ENCODE measurements at places on chromosomes 2 and 18. TPM values are rescaled to one million over a fixed set of nuclear protein-coding genes. Genes with fewer than 3 reads are reported as not detected.

LIMS3 gene
- 1.0 TPM for polyA plus RNA-seq

C2orf72 gene
- polyA plus RNA-seq, result 0.46 TPM

GRCh38 chr2:128584296-128584890, 265.7 kb upstream of the HS6ST1 start:
- no peak for DNase-seq

DNA sequence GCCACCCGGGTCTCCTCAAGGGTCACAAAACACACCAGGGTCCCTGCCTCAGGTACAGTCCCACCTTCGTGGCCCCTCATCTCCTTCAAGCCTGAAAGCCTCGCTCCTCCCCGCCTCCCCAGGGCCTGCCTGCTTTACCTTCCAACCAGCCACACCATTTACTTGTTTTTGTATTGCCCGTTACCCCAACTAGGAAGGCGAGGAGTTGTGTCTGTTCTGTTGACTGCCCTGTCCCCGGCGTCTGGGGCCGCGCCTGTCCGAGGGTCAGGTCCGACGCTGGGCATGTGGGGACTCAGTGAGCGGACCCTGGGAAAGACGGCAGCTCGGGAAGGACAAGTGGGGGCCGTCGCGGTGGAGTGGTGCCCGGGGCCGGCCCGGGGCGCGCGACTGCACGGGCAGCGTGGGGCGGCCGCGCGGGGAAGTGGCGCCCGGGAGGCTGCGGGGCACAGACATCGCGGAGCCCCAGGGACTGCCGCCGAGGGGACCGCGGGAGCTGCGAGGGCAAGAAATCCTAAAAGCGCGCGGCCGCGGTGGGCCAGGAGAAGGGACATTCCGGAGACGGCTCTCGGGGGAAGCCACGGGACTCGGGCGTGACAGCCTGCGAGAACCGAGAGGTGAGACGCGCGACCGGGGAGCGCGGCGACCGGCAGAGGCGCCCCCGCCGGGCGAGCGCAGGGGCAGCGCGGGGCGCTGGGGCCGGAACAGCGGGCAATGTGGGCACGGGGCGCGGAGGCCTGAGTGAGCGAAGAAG, 797 bp upstream of the GRHL1 start:
- DNase-seq, result peak; percentile 72

TRAPPC8 gene
- 20.3 TPM for polyA plus RNA-seq

DNA sequence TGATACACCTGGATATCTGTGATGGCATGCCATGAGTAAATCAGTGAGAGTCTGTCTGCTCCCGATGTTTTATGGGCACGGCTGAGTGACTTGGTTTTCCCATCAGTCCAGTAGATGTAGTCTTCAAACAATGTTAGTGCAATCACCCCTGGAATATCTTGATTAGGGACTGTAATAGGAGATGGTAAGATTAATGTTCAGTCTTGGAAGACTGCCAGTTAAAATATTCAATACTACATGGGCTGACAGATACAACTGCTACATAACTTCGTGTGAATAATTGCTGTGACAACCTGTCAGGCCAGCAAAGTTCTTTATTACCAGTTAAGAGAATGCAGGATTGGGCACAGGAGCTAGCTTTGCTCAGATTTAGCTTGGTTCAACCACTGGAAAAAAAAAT, 1673.3 kb downstream of the LRP1B start:
- no peak for DNase-seq

TUBA3E gene
- not detected for polyA plus RNA-seq

UGT1A9 gene
- not detected for polyA plus RNA-seq

- no peak for DNase-seq
Measured at GRCh38 chr2:219286436-219287115, 7.4 kb downstream of the DNAJB2 start.

DNA sequence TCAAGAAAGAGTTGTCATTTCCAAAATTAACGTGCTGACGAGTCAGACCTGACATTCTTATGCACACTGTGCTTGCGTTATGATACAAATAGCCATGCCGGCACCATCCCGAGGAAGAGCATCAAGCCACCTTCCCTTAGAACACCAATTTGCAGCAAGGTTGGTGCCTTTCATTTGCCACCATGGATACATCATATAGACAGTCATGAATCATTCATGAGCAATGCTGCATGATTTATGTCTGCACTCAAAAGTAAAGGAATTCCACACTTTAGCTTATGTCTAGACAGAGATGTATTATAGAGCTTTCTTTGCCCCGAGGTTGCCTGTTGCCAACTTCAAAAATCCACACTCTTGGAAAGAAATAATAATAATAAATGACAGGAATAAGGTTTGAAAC, 166.9 kb downstream of the VWC2L start:
- DNase-seq, result no peak

DNA sequence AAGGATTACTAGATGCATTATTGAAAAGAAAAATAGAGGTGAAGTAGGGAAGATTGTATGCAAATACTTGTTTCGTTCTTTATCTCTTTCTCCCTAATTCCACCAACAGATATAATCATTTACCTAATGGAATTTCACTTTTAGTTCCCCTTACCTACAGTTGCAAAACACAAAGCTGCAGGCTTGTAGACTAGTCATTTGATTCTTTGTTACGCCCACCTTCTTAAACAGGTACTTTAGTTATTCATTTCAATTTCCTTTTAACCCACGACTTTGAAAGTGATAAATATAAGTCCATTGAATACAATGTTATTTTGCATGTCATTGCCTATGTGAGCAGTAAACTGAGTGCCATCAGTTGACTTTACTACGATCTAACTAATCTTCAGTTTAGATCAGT, 3.9 kb upstream of the HRH4 start:
- DNase-seq, result no peak

GRCh38 chr2:132873738-132874137, 203.7 kb upstream of the LYPD1 start:
- no peak for DNase-seq

DNA sequence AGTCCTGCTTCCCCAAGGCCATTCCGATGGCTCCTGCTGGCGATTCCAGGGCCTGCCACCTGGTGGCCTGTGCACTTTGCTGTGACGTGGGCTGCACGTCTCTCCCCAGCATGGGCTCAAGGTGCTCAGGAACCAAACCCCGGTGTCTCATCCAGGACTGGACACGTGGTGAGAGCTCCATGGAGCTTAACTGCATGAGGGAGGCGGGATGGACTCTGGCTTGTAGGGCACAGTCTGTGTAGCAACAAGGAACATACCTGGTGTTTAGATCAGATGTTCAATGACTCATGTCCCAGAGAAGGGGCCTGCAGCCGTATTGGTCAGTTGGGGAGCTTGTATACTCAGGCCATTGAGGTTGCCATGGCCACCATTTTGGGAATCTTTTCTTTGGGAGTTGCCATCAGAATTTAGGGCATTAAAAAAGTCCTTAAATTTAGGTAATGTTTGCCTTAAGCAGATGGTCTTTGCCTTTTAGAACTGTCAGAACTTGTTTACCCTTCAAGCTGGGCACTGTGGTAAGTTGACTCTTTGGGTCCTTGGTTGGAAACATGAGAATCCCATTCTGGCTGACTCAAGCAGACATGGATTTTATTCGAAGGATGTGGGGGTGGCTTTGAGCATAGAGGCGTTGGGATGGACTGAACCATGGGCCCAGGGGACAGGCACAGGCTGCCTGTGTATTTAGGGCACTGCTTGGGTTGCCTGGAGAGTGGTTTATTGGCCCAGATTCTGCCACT, 21.0 kb downstream of the AGAP1 start:
- no peak for DNase-seq

- no peak for DNase-seq
Measured at GRCh38 chr2:96117701-96118588, 1.6 kb upstream of the ADRA2B start.

DNA sequence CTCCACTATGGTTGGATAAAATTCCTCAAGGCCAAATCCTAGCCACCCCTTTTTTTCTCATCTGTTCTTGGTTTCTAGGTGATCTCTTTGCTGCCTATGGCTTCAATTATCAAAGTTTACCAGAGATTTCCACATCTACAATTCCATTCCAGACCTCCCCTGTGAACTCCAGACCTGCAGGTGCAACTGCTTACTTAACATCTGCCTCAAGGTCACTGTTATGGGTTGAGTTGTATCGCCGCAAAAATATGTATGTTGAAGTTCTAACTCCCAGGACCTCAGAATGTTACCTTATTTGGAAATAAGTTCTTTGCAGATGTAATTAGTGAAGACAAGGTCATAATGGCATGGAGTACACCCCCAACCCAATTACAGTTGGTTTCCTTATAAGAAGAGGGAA, 60.4 kb upstream of the SOS1 start:
- no peak for DNase-seq

- DNase-seq, result peak; percentile 6
Measured at GRCh38 chr18:56789004-56789888, 138.1 kb downstream of the WDR7 start.

SCN3A gene
- polyA plus RNA-seq, result 0.06 TPM

DNA sequence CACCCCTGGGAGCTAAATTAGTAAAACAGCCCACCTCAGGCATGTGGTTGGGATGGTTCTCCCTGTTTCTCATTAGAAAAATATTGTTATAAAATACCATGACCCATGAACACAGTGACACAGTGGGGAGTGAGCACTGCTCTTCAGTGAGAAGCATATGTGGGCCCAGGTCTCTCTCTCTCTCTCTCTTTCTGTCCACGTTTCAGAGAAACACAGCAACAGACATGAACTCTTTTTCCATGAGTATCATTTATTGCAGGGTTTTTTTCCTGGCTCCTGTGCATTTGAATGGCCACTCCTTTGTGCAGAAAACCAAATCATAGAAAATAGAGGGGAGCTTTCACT, 41.2 kb downstream of the CYRIA start:
- DNase-seq, result no peak

GRCh38 chr2:147567136-147567535, 277.7 kb upstream of the ACVR2A start:
- DNase-seq, result no peak

C18orf54 gene
- 0.71 TPM for polyA plus RNA-seq

- DNase-seq, result no peak
Measured at GRCh38 chr2:217980036-217980435, 22.8 kb downstream of the TNS1 start.

SCN9A gene
- 1.5 TPM for polyA plus RNA-seq

DOCK10 gene
- 7.8 TPM for polyA plus RNA-seq

GRCh38 chr2:188478724-188479123, 187.1 kb downstream of the GULP1 start:
- no peak for DNase-seq

GDF7 gene
- 0.10 TPM for polyA plus RNA-seq

GRCh38 chr2:96622544-96622943, 15.6 kb downstream of the KANSL3 start:
- no peak for DNase-seq

FIGN gene
- polyA plus RNA-seq, result 0.71 TPM

ERFE gene
- not detected for polyA plus RNA-seq

- DNase-seq, result no peak
Measured at GRCh38 chr2:238955648-238956531, 108.0 kb downstream of the TWIST2 start.

SIGLEC15 gene
- polyA plus RNA-seq, result 0.04 TPM

DNA sequence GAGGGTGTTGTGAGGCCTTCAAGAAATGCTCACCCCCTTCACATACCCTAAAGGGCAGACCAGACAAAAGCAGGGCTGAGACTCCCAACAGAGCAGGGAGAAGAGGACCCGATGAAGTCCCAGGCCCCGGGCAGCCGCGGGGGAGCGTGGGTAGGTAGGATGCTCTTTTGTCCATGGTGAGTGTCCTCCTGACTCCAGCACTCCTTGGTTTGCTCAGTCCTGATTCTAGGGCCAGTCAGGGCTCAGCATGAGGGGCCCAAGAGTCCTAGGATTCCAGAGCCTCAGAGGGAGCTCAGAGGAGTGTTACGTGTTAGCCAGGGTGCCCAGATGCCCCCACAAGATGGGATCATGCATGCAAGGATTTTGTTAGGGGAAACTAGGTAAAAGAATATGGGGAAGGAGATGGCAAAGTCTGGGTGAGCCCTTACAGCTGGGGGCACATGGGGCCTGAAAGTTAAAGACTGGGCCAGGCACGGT, 64.8 kb downstream of the SMAD7 start:
- DNase-seq, result no peak

TUBA4B gene
- polyA plus RNA-seq, result 8.7 TPM

- DNase-seq, result no peak
Measured at GRCh38 chr18:29251681-29252080, 1074.8 kb upstream of the CDH2 start.

DNA sequence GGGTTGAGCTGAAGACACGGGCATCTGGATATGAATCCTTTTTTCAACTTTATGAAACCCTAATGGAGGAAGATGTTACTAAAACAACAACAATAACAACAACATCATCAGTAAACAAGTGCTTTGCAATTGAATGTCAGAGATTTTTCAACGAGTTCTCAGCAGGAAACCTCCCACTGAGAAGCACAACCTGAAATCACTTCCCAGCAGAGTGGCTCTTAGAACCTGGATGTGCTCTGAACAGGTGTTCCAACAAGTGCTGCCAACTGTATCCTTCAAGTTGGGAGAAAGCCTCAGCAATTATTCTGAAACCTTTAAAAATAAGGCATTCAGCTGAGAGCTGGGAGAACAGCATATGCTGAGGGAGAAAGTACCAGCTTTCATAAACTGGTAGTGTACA, 1622.7 kb upstream of the CELF4 start:
- no peak for DNase-seq

FSHR gene
- polyA plus RNA-seq, result not detected

SP100 gene
- 72.8 TPM for polyA plus RNA-seq

DTNA gene
- polyA plus RNA-seq, result 5.0 TPM

- DNase-seq, result peak; percentile 77
Measured at GRCh38 chr2:217433522-217433921, 569.3 kb downstream of the TNS1 start.

DNA sequence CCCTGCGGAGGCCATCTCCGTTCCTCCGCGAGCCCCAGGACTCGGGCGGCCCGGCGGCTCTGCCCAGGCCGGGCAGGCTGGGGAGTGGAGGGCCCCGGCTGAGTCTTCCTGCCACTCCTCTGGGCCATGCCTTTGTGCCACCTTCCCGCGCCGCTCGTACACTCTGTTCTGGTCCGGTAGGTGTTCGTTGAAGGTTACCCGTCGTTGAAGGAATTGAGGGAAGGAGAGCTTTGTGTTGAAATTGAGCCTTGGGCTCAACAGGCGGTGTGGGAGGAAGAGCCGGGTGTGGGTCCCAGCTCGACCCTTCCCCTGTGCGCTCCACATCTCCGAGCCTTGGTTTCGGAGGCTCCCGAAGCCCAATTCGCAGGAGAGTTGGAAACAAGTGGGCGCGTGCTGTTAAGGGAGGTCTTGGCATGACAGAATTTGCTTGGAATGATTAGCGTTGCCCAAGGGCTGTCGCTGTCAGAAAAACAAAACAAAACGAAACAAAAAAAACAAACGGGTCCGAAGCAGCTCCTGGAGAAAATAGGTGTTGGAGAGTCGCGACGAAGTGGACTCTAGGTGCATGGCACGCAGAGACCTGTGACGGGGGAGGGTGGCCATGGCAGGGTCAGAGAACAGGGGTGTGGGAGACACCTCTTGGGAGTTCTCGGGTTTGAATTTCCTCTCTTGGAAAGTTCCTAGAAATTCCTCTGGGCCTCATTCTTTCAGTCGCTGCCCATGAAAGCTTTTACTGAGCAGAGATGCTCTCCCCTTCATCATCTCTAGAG, 1.2 kb upstream of the MZT2A start:
- DNase-seq, result peak; percentile 16

- DNase-seq, result no peak
Measured at GRCh38 chr18:34018336-34018735, 206.4 kb downstream of the NOL4 start.
